Hippocampal formation (tissue), 2 donors: ENCODE measurements at places on chromosomes 7 and 10.

DNA sequence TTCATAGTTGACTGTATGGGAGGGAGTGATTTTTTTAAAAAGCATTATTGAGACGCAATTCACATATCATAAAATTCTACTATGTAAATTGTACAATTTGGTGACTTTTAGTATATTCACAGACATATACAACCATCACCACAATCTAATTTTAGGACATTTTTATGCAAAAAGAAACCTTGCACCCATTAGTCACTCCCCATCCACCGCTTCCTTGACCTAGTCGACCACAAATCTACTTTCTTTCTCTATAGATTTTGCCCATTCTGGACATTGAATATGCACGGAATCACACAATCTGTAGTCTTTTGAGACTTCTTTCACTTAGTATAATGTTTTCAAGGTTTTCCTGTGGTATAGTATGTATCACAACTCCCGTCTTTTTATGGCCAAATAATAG is 54.6 kb downstream of the BLNK start:
- no peak for DNase-seq

- DNase-seq, result no peak
These were observed 491.8 kb upstream of the SEMA3A start for GRCh38 chr7:84686373-84686772.

DNA sequence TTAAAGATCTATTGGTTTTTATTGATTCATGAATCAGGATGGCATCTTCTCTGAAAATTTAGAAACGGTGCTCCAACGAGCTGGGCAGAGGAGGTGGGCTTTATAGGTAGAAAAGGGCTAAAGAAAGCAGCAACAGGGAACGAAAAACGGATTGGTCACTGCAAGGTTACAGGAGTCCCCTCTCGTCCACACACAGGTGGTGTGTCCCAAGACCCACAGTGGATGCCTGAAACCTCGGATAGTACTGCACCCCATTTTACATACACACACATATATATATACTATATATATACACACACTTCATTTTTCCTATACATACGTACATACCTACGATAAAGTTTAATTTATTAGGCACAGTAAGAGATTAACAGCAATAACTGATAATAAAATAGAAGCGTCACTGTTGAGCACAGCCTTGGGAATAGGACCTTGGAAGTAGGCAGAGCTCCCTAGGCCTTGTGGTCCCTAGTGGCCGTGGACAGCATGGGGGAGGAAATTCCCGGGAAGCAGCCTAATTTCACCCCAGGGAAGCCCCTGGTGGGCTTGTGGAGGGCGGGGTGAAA is 737 bp upstream of the NUB1 start:
- DNase-seq, result no peak

GRCh38 chr7:157022681-157023588 is 12.5 kb upstream of the MNX1 start:
- no peak for DNase-seq

- DNase-seq, result no peak
These were observed 941 bp upstream of the LUC7L2 start for GRCh38 chr7:139358541-139359365.

DNA sequence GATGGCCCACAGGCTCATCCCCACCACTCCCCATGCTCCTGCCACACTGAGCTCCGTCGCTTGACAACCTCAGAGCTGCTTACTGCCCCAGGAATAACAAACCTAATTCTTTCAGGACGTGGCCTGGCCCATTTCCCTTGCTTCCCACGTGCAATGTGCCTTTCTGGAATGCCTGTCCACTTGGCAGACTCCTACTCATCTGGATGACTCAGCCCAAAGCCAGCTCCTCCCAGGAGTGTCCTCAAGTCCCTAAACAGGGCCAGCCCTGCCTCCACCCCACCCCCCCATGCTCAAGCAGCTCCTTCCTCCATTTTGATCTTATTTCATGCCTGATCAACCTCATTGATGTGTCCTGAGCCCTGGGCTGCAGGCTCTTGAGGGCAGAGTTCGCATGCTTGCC is 164.9 kb upstream of the RNF32 start:
- DNase-seq, result no peak

DNA sequence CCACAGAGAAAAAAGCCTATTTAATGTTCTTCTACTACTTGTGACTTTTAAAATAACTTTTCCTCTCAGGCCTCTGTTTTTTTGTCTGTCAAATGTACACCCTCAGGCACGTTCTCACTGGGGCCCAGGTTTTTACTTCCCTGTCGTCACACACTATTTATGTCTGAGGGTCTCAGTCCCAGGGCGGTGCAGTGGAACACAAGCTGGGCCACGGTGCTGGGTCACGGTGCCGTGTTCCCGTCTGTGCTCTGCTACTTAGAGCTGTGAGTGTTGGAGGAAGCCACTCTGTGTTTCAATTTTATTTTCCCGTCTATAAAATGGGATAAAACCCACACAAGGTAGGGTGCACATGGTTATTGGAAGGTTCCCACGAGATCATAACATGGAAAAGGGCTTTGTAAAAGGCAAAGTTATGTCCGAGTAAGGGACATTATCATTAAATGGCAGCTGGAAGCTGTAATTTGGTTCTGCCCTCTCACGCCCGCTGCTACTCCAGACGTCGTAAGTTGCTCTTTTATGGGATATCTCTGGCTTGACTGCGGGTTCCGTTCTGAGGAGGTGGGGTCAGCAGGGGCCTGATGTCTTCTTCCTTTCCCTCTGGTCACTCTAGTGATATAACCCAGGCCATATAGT is 25.2 kb downstream of the ZNF775 start:
- no peak for DNase-seq

GRCh38 chr7:4854916-4855315 is 6.9 kb downstream of the PAPOLB start:
- DNase-seq, result no peak

- DNase-seq, result no peak
These were observed 210.6 kb downstream of the TPST1 start for GRCh38 chr7:66415659-66416265.
